NCI-H1417 (cell line): ENCODE measurements at places on chromosomes 6 and 20.

DNA sequence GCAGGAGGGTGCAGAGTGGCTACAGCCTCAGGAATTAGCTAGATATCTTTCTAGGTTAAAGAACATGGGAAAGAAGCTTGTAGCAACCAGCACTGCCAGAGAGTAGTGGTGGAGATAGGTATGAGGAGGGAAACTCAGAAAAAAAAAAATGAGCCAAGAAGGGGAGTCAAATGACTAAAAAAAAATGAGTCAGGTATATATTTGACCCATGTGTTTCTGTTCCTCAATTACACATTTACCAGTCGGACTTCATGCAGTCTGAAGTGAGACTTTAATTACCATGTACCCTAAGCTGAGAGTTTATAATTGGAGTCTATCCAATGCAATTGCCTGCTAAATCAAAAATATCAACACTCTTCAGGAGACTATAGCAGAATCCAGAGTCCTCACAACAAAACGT is 964.6 kb downstream of the HACE1 start:
- no peak for DNase-seq

GRCh38 chr6:143961886-143962878 is 45.9 kb downstream of the PLAGL1 start:
- DNase-seq, result no peak

GRCh38 chr6:137845460-137845859 is 21.6 kb upstream of the TNFAIP3 start:
- no peak for DNase-seq

DNA sequence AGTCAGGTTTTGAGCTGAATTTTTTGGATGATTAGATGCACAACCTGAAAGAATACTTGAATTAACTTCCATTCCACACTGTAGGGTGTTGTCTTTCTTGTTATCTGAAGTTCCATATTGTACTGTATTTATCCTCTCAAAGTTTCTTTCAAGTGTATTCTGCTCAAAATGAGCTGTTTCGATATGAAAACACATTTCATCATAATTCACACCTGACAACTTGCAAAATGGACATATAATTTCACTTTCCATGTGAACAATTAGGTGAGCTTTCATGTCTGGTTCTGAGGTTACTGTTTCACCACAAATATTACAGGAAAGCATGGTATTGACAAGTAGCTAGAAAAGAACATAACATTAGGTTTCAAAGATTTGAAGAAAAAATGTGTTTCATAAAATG is 1.7 kb downstream of the ZUP1 start:
- DNase-seq, result no peak

DNA sequence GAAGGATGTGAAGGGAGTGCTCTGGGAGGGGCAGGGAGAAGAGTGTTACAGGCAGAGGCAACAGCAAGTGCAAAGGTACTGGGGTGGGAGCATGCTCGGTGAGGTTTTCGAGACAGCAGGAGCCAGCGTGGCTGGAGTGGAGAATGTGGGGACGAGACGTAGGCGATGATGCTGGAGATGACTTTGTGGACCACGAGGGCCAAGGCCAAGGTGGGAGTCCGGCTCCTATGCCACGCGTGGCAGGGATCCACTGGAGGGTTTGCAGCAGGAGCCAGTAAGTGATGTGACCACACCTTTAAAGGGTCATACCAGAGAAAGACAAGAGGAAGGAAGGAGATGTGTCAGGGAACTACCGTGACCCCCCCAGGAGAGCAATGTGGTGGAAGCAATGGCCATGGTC is 7.3 kb downstream of the PTGIS start:
- no peak for DNase-seq

DNA sequence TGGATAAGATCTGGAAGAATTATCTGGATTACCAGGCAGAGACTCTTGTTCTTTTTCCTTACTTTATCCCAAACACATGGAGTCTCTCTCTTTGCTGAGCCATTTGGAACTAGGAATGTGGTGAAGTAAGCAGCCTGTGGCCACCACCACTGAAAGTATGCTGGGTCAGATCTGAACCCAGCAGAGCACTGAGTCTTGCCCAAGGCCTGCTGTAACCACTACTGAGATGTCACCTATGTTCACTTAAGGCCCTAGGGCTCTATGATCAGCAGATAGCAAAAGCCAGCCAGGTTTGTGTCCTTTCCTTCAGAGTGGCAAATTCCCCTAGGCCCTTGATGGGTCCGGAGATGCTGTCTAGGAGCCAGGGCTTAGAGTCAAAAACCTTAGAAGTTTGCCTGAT is 103.3 kb upstream of the PLN start:
- DNase-seq, result no peak

GRCh38 chr6:52230685-52231084 is 13.6 kb downstream of the IL17F start:
- DNase-seq, result no peak
